Activated CD8-positive, alpha-beta memory T cell treated with anti-CD3 and anti-CD28 coated beads for 1 hour (primary cell): ENCODE measurements at places on chromosomes 5 and 9.

DNA sequence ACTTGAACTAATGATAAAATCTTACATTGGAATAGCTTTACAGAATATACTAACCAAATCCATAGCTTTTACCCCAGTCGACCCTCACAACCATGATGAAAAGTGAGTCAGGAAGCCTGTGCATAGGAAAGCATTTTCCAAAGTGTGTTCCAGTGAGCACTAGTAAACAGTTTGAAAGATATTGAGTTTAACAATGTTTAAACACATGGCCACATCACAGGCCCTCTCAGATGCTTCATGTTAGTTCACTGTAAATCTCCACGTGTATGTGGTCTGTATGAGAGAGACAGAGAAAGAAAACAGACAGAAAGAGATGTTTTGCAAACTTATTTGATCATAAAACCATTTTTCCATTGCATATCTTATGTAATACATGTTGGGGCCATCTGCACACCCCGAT, 27.0 kb downstream of the PRUNE2 start:
- DNase-seq: no peak

- DNase-seq: no peak
Measured at GRCh38 chr5:76494201-76494600, 91.1 kb downstream of the IQGAP2 start.

GRCh38 chr5:179367491-179367890, 22.2 kb upstream of the ADAMTS2 start:
- no peak for DNase-seq

DNA sequence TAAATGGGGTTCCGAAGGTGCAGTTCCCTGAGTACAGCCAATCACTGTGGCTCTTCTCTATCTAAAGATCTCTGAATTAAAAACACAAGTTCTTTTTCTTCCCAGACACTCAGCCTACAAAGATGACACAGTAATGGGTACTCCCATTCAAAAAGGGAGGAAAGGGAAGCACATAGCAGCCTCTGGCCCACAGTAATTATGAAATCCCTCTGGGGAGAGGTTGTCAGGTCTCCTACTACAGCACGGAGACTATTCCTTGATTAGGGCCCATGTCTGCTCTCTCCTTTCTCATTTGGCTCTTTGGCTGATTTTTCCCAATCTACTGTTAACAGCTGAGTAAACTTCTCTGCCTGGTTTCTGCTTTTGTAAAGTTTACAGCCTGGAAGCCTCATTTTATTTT, 62.0 kb upstream of the RANBP3L start:
- DNase-seq: no peak

DNA sequence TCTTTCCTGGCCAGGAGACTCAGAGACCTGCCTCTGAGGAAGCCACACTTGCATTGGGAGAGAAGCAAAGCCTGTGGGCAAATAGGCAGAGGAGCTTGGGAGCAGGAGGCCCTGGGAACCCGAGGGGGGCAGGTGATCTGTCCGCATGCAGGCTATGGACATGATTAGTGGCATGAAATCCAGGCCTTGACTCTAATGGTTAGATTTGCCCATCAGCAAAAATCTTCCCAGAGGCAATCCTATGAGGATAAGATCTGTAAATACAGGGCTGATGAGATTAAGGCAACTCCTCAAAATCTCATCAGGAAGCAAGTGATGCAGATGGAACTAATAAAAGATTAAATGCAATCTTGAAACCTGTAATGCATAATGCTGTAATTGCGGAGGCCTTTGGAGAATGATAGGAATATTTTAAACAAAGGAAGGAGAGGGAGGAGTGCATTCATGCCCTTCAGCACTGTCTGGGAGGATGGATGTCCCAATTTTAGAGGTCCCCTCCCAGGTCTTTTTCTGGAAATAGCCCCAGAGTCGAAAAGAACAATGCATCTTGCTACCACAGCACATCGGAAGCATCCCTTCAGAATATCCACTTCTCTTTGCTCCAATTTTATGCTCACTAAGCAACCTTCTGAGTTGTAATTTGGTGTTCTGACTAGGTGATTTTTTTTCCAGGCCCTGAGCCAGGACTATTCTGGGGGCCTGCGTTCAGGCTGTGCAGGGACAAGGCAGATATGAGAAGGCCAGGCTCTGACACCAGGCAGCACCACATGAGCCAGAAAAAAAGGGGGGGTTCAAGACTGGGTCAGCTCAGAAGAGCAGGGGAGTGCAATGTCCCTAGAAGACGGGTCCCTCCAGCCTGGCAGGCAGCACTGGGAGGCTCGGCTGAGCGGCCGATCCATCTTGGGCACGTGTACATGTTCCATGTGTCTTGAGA, 66.5 kb downstream of the MED10 start:
- DNase-seq: no peak

- no peak for DNase-seq
Measured at GRCh38 chr5:62256161-62257019, 49.6 kb upstream of the KIF2A start.

GRCh38 chr9:84557751-84558150, 111.8 kb upstream of the NTRK2 start:
- DNase-seq: no peak

- DNase-seq: no peak
Measured at GRCh38 chr9:10876333-10876732, 263.5 kb upstream of the PTPRD start.
